GM06990 (cell line): ENCODE measurements at places on chromosomes 2 and 18.

- no peak for DNase-seq
These were observed 18.9 kb downstream of the STEAP3 start for GRCh38 chr2:119242276-119243119.

DNA sequence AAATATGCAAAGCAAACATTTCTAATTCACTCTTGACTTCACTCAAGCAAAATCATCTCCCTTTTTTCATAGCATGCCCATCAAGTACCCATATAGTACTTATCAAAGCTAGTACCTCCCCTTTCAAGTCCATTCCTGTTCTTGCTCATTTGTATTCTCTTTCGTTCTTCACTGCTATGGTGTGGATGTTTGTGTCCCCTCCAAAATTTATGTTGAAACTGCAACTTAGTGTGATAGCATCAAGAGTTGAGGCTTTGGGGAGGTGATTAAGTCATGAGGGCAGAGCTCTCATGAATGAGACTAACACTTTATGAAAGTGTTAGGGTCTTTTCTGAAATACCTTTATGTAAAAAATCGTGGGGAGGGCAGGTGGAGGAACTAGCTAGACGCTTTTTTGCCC lies 52.9 kb downstream of the RNU4ATAC start:
- no peak for DNase-seq

DNA sequence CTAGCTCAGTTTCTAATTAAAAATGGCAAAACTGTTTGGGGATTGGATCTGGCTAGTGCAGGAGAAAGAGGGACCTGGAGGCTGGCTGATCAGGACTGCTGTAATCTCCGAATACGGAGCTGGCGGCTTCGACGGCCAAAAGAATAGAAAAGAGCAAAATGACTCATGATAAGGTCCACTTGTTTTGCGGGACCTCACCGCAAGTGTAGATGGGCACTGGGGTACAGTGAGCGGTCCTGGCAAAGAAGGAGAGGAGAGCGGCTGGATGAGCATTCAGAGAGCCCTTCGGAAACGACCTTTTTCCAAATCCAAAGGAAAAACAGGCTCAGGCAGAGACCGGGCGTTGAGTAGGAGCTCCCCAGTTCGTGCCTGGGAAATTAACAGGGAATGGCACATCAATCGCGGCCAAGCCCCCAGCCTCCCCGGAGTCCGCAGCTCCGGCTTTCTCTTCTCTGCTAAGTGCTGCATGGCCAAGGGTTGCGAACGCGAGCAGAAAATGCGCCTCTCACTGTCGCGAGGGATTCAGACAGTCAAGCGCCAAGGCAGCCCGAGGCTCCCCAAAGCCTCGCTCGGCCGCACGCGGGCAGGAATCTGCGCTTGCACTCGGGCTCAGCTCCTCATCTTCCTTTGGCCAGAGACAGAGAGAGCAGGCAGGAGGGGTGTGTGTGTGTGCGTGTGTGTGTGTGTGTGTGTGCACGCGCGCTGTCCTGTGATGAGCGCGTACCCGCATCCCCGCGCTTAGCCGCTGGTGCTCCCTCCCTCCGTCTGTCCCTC lies 1.8 kb downstream of the DCC start:
- DNase-seq, result peak; percentile 21

GRCh38 chr2:95049683-95049955 lies 24.1 kb downstream of the MAL start:
- DNase-seq, result no peak

GRCh38 chr2:98191883-98192282 lies 104.9 kb downstream of the VWA3B start:
- DNase-seq, result no peak

- DNase-seq, result no peak
These were observed 263.2 kb downstream of the EN1 start for GRCh38 chr2:118584062-118584749.

- DNase-seq, result no peak
These were observed 69.4 kb upstream of the CBLN2 start for GRCh38 chr18:72613534-72613930.
